ENCODE measurements at places on chromosomes 3 and 15. TPM values are rescaled to one million over a fixed set of nuclear protein-coding genes. Genes with fewer than 3 reads are reported as not detected.

Gene NOX5
- total RNA-seq: 0.30 TPM

Gene RHCG
- total RNA-seq: 35.5 TPM

Gene ATP11B
- total RNA-seq: 12.2 TPM

Gene GPR160
- 1.9 TPM for total RNA-seq

Gene GAP43
- total RNA-seq: not detected

Gene LINS1
- total RNA-seq: 13.1 TPM

Gene USP50
- total RNA-seq: 0.19 TPM

Gene SLC9C1
- total RNA-seq: not detected

Gene SLC7A14
- not detected for total RNA-seq

Gene RETNLB
- total RNA-seq: not detected
